ENCODE measurements at places on chromosomes 4 and X.

DNA sequence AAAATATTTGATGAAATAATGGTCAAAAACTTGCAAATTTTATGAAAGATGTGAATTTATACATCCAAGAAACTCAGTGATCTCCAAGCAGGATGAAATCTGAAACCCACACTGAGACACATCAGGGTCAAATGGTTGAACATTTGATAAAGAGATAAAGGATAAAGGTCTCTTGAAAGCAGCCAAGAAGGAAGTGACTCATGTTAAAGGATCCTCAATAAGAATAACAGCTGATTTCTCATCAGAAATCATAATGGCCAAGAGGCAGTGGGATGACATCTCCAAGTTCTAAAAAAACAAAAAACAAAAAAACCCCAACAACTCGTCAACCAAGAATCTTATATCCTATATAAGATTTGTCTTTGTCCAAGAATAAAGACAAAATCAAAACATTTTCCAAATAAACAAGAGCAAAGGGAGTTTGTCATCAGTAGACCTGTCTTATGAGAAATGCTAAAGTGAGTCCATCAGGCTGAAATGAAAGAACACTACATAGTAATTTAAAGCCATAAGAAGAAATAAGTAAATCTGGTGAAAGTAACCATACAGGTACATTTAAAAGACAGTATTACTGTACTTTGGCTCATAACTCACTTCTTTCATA is 121.7 kb downstream of the PDS5A start:
- DNase-seq: no peak

- DNase-seq: peak; percentile 74
Measured at GRCh38 chr4:113316879-113317278, 267.4 kb downstream of the ANK2 start.

DNA sequence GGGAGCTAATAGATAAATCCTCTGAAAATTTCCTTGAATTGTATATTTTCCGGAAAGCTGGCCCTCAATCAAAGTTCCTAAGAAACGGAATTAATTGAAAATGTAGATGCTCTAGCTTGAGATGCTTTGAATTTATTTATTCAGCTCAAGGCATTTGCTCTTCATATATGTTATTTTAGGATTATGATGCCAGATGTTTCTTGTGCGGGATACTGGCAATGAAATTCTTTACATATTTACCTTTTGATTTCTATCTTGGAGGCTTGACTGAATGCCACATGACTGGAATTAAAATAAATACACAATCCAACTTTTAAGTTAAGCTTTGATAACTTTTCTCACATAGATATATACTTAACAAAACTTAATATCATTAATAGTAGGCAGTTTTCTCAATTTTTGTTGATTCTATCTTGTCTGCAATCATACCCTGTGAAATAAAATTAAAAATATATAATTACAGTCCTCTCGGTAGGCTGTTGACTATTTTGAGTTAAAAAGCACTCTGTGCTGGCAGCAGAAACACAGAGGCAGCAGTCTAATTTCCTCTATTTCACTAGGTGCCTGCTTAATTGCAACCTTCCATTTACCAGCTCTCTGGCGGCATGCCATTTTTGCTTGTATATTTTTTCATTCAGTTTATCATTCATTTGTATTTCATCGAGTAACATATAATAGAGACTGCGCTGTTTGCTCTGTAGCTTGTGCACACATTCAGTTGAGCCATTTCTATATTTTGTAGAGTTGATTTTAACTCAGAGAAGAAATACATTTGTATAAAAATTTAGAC is 991.5 kb downstream of the ADGRL3 start:
- no peak for DNase-seq

DNA sequence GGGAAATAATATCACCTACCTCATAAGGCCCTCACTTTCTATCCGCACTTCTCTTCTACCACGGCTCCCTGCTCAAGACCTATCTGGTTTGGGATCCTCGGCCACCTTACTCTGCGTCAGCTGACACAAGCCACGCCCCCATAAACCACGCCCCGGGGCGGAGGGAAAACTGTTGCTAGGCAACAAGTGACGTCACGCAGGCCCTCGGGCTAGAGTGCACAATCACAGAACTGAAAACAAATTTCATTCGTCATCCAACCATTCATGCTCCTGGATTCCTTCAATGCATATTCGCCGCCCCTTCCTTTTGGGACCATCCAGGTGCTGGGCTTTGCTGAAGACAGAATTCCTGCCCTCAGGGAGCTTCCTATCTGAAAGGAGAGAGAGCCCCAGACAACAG is 66.3 kb downstream of the SMC1A start:
- no peak for DNase-seq

DNA sequence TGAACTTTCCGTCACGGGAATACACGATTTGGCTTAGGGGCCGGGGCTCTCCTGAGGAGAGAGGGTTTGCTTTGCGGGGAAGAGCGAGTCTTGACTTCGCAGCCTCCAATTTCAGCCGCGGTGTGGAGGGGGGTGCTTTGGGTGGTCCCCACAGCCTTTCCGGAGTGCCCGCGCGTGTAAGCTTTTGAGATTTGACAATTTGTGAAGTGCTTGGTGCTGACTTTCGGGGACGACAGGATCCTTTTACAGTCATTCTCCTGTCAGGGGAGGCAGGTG is 355 bp downstream of the SCML1 start:
- DNase-seq: no peak

- no peak for DNase-seq
Measured at GRCh38 chr4:107801766-107802211, 22.9 kb upstream of the SGMS2 start.

- DNase-seq: no peak
Measured at GRCh38 chr4:169998981-169999380, 27.2 kb downstream of the MFAP3L start.

DNA sequence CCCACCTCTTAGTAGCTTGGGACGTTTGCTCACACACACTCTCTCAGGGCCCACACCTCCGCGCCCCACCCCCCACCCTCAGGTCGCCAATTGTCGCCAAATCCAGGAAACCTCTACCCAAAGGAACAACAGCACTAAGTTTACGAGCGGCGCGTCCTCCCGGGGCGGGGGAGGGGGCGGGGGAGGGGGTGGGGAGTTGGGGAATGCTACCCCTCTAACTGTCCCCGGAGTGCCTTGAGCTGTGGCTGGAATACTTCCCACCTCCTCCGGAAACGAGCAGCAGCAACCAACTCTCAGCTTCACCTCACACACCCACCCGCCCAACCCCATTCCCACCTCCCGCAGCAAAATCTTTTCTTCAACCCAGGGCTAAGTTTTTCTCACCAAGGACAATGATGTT is 135.6 kb upstream of the ZIC3 start:
- no peak for DNase-seq

DNA sequence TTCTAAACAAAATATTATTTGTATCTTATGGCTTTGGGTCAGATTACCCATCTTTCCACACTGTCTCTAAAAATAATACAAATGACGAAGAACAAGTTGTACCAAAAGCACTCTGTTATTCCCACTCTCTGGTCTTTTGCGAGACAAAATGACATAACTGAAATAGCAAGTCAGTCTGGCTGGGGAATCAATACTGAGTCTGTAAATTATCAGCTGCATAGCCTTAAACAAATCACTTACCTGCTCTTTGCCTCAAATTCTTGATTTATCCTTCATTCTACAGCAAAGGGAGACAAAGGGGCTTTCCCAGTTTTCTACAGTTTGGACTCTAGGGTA is 40.9 kb downstream of the SOWAHB start:
- DNase-seq: peak; percentile 45

DNA sequence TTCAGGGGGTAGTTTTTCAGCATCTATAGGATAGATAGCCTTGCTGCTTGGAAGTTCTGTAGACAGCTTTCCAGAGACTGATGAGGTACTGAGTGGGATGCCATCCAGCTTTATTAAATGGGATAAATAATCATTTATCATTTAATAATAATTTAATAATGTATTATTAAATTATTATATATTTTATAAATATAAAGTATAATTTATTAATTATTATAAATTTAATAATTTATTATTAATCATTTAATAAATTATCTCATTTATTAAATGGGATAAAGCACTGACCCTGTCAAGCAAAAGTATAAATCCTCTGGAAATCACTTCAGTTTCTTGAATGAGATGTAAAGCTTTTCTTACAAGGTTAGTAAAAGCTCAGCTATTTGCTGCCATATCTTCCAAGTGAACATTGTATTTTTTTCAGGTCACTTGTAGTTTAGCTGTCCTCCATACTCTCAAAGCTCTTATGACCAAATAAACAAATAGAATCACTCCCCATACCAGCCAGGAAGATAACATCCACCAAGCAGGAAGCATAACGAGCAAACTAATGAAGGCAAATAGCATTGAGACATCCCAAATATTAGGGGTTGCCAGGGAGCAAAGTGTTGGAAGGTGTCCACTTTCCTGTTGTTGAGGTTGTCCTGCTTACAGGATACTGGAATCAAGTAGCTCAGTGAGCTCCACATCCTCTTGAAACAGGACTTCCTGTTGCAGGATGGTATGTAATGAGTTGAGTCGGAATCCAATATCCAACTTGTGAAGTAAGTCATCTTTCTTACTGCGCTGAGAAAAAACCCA is 88.9 kb downstream of the ZNF674 start:
- DNase-seq: no peak

DNA sequence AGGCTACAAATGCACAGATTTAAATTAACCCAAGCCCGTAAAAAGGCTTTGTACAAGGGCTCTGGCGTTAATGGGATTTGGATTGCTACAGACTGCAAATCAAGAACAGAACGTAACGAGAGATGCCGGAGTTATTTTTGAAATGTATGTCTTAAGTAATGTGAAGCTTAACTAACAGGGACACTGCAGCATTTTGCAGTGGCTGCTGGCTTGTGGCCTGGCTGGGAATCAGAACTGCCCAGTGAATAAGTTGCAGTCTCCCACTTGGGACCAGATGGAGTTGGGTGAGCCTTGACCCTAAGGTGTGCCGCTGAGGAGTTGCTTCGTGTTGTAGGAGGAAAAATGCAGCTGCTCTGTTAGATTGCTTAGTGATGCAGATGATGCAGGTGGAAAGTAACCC is 318.4 kb downstream of the DHX15 start:
- DNase-seq: no peak

- no peak for DNase-seq
Measured at GRCh38 chr4:73051625-73052024, 17.9 kb downstream of the COX18 start.

DNA sequence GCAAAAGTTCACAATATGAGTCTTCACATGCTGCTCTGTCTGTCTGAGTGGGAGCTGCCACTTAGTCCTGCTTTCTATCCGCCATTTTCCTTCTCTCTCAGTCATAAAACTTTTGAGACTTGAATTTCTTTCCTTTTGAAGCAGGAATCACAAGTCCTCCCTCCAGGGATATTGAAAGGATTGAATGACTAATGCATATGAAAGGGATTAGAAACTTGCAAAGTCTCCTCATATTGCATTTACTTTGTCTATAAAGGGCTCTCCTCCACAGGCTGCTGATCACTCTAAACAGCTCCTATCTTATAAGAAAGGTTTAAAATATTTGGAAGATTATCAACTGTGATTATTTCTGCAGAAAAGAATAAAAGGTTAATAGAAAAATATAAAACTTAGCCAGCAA is 879.1 kb downstream of the ARAP2 start:
- DNase-seq: no peak

DNA sequence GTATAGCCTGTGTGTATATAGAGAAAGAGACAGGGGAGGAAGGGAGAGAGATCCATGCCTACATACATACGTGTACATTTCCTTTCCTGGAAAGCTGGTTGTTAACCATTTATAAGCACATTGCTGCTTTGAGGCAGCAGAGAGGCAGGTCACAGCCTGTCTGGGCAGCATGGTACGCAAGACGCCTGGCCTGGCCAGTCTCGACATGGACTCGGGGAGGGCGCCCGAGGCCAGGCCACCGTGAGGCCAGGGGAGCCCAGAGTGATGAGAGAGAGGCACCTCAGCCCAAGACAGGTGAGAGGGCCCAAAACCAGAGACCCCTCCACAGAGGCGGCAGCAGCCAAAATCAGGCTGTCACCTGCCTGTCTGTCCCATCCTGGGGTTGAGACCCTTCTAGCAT is 3.9 kb downstream of the TREX2 start:
- DNase-seq: no peak

- no peak for DNase-seq
Measured at GRCh38 chrX:35841872-35842271, 43.7 kb downstream of the MAGEB16 start.

GRCh38 chr4:146029147-146029546 is 90.5 kb upstream of the ZNF827 start:
- no peak for DNase-seq
